Muscle of leg (tissue), 16 donors: ENCODE measurements at places on chromosomes 7 and 10. TPM values are rescaled to one million over a fixed set of nuclear protein-coding genes. Genes with fewer than 3 reads are reported as not detected.

OR6V1 gene
- polyA plus RNA-seq: not detected

DNA sequence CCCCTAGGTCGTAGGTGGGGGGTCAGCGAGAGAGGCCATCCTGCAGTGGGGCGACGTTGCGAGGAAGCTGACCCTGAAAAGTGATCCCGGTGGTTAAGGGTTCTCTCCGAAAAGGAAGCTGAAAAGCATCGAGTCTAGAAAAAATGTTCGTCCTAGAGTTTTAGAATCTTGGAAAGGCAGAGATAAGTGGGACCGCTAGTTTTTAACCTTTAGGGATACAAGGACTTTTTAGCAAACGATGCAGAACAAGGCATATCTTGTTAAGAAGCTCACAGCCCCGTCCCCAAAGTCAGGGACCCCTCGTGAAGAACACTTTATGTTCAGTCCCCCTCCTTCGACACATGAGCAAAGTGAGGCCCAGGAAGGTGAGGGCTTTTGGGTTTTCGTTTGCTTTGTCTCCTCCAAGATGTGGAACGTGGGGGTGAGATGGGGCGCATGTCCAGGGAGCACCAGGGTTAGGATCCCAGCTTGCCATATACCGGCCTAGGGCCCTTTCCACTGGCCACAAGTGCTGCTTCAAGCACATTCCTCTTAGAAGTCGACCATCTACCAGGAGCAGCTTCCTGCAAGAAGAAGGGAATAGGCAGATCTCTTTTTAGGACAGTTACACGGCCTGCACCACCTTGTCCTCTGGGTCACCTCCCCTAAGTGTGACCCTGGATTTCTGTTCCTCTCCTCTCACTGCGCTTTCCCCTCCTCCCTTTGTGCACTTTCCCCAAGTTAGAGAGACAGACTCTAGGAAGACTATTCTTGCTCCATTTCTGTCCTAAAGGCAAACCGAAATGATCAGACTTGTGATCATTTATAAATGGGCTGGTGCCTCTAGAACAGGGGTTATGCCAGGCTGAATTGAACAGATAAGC is 969 bp downstream of the SLC35G1 start:
- no peaks in the 10 kb centered on the region for H3K36me3 ChIP-seq
- peaks cover 4% of the 10 kb centered on the region for H3K27me3 ChIP-seq
- DNase-seq: no peak
- peaks cover 13% of the 10 kb centered on the region for H3K4me1 ChIP-seq
- peak overlapping the region; percentile 52 for H3K4me3 ChIP-seq

DNA sequence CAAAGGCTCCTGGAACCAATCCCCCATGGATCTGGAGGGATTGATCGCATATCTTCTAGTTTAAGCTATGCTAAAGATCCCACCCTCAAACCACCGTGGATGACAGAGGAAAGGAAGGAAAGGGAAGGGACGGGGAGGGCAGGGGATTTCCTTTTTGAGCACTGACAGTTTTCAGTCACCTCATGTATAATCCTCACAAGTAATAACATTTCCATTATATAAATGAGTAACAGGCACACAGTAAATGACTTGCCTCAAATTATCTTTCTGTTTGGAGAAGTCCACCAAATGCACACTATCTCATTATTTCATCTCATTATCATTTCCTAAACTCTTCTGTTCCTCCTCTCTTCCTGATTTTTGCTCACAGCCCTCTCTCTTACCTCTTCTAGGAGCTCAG is 127.1 kb upstream of the AOAH start:
- H3K36me3 ChIP-seq: peaks cover 7% of the 10 kb centered on the region
- no peaks in the 10 kb centered on the region for H3K4me1 ChIP-seq
- no peak overlapping the region for H3K4me3 ChIP-seq
- no peak overlapping the region for H3K27ac ChIP-seq

DNA sequence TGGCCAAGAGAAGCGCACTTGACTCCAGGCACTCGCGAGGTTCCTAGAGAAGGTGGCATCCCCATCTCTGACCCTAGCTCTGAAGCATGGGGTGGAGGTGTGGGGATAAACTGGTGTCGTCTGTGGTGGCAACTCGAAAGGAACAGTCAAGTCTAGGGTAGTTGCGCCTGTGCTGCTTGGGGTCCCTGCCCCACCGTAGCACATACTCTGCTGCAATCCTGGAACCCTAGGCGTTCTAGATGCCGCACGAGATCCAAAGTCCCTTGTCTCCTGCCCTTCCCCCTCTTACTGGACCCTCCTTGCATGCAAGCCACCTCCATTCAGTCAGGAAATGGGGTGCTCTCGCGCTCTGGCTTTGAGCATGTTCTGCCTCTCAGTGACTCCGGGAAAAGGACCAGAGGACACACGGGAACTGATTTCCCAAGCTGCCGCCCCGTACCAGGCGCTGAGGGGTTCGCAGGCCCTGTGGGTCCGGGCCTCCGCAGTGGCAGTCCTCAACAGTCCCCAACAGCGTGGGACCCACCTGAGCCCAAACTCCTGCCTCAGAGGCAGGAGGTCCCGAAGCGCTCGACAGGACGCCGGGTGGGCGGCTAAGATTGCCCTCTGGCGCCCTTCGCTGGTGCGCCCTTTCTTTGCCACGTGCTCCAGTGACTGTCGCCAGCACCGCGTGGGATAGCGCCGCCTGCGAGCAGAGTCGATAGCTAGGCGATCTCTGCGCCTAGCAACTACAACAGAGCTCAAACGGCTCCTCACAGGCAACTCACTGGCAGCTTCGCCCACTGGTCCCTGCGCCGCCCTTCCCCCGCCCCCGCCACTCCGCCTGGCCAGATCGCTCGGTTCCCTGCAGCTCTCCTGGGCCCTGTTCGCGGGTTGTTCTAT is 452.0 kb downstream of the REEP3 start:
- DNase-seq: no peak
- no peaks in the 10 kb centered on the region for H3K27me3 ChIP-seq
- H3K27ac ChIP-seq: no peak overlapping the region
- H3K4me1 ChIP-seq: no peaks in the 10 kb centered on the region

DNA sequence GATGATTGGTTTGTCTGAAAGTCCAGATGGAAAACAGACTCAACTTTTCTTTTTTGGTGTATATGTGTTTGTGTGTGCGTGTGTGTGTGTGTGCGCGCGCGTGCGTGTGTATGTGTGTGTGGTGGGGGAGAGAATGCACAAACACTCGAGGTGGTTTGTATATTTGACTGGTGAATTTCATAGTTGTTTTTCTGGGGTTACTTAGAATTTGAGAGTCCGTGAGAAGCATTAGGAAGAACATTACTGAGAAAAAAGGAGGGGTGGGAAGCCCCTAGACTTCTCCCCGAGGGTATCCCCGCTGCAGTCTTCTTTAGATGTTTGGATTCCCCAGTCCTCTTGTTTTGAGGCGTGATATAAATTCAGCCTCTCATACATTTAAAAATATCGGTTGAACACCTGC is 6.0 kb downstream of the CAMK1D start:
- DNase-seq: no peak
- no peaks in the 10 kb centered on the region for H3K36me3 ChIP-seq
- H3K27me3 ChIP-seq: peaks cover 12% of the 10 kb centered on the region
- H3K4me1 ChIP-seq: peaks cover 7% of the 10 kb centered on the region
- no peak overlapping the region for H3K27ac ChIP-seq

- peaks cover 49% of the 10 kb centered on the region for H3K4me1 ChIP-seq
- H3K27ac ChIP-seq: peak overlapping the region; percentile 93
- no peak for DNase-seq
- H3K27me3 ChIP-seq: no peaks in the 10 kb centered on the region
Observed at GRCh38 chr10:70598857-70599295, 3.7 kb downstream of the PRF1 start.

DNA sequence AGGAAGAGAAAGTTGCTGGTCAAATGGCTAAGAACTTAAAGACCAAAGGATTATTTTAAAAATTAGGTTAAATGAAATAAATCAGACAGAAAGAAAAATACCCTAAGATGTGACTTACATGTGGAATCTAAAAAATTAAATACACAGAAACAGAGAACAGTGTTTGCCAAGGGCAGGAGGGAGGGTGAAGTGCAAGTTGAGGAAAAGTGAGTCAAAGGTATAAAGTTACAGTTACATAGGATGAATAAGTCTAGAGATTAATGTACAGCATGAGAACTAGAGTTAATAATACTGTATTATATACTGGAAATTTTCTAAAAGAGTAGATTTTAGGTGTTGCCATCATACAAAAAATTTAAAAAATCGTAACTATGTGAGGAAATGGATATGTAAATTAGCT is 146.3 kb downstream of the MDFIC start:
- H3K27me3 ChIP-seq: no peaks in the 10 kb centered on the region
- no peak overlapping the region for H3K4me3 ChIP-seq
- H3K4me1 ChIP-seq: no peaks in the 10 kb centered on the region

GRCh38 chr10:75043256-75044131 is 68.0 kb upstream of the SAMD8 start:
- no peaks in the 10 kb centered on the region for H3K27me3 ChIP-seq
- H3K36me3 ChIP-seq: no peaks in the 10 kb centered on the region
- H3K4me1 ChIP-seq: peaks cover 28% of the 10 kb centered on the region
- no peak for DNase-seq

DNA sequence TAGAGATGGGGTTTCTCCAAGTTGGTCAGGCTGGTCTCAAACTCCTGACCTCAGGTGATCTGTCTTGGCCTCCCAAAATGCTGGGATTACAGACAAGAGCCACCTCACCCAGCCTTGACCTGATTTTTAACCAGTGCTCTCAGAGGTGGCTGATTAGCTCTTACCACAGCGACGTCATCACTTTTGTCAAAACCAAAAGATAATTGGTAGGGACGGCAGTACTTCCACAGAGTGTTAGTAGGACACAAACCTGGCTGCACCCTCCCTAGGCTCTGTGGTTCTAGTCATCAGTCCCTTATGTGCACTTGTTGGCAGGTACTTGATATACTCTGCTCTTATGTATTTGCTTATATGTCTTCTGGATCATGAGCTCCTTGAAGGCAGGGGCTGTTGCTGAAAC is 74.0 kb downstream of the GPR141 start:
- H3K27ac ChIP-seq: no peak overlapping the region
- DNase-seq: no peak
- no peaks in the 10 kb centered on the region for H3K36me3 ChIP-seq
- H3K4me3 ChIP-seq: no peak overlapping the region
- H3K4me1 ChIP-seq: peaks cover 6% of the 10 kb centered on the region

DNA sequence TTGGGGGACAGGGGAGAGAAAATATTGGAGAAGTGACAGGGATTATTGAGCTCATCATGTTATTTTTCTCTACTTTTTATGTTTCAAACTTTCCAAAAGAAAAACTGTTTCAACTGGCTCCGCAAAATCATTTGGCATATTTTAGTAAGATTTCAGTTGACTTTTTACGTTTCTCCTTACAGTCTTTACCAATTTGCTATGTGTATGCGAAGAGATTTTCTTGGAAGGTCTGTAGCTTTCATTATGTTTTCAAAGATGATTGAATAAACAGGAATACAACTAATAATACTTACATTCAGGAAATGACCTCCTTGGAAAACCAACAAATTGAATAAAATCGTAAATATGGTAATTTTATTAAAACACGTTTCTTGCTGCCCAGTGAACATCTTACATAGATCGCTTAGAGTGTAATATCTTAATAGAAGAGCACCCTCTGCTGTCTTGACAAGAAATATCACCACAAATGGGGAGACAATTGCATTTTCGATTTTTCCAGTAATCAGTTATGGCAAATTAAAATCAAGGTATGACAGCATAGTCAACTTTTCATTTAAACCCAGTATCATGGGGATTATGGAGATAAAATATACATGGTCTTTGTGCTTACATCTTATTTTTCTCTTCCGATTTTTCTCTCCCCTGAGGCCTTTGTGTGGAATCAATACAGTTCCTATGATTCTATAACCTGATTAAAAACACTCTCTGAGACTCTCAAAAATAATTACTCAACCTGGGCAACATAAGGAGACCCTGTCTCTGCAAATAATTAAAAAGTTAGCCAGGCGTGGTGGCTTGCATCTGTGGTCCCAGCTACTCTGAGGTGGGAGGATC is 43.1 kb downstream of the MBL2 start:
- no peak overlapping the region for H3K27ac ChIP-seq
- no peak overlapping the region for H3K4me3 ChIP-seq
- H3K36me3 ChIP-seq: no peaks in the 10 kb centered on the region
- H3K27me3 ChIP-seq: no peaks in the 10 kb centered on the region
- H3K4me1 ChIP-seq: no peaks in the 10 kb centered on the region

DNA sequence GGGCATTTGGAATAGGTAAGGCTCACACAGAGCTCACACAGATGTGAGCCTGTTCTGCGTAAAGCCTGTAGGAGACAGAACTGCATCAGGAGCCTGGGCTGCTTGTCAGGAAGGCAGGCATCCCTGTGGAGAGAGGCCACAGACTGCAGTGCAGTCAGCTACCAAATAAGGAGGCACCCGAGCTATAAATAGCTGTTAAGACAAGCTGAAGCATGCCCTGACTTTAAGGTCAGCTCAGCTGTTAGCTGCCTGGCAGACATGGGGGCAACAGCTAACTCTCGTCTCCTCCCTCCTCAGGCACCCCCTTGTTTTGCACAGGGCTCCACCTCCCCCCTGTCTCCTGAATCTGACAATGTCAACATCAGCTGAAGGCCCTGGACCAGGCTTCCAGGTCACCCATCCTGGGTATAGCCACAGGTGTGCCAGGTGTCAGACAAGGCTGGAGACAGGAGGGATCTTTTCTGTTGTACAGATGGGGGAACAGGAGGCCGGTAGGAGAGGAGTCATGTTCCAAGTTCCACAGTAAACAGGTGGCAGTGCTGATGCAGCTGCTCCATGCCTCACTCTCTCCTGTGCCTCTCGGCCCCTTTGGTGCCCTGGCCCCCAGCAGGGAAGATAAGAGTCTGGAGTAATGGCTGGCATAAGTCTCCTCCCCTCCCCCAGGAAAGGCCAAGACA is 27.6 kb upstream of the MKRN1 start:
- H3K4me1 ChIP-seq: peaks cover 16% of the 10 kb centered on the region
- no peak overlapping the region for H3K4me3 ChIP-seq
- peak overlapping the region; percentile 81 for H3K27ac ChIP-seq
- H3K27me3 ChIP-seq: no peaks in the 10 kb centered on the region
- DNase-seq: peak; percentile 79

- no peak for DNase-seq
- H3K36me3 ChIP-seq: no peaks in the 10 kb centered on the region
- no peaks in the 10 kb centered on the region for H3K4me1 ChIP-seq
- H3K4me3 ChIP-seq: no peak overlapping the region
- peaks cover 3% of the 10 kb centered on the region for H3K27me3 ChIP-seq
Observed at GRCh38 chr7:69090936-69091335, 507.3 kb upstream of the AUTS2 start.

- DNase-seq: no peak
- H3K4me3 ChIP-seq: no peak overlapping the region
- H3K4me1 ChIP-seq: no peaks in the 10 kb centered on the region
- no peak overlapping the region for H3K27ac ChIP-seq
- H3K27me3 ChIP-seq: no peaks in the 10 kb centered on the region
Observed at GRCh38 chr7:139441961-139442360, 41.5 kb downstream of the KLRG2 start.

- H3K27ac ChIP-seq: no peak overlapping the region
- no peaks in the 10 kb centered on the region for H3K27me3 ChIP-seq
- no peaks in the 10 kb centered on the region for H3K36me3 ChIP-seq
- no peak overlapping the region for H3K4me3 ChIP-seq
Observed at GRCh38 chr7:67723591-67723990, 727.0 kb downstream of the TYW1 start.
